ENCODE measurements at places on chromosomes 13 and 19.

DNA sequence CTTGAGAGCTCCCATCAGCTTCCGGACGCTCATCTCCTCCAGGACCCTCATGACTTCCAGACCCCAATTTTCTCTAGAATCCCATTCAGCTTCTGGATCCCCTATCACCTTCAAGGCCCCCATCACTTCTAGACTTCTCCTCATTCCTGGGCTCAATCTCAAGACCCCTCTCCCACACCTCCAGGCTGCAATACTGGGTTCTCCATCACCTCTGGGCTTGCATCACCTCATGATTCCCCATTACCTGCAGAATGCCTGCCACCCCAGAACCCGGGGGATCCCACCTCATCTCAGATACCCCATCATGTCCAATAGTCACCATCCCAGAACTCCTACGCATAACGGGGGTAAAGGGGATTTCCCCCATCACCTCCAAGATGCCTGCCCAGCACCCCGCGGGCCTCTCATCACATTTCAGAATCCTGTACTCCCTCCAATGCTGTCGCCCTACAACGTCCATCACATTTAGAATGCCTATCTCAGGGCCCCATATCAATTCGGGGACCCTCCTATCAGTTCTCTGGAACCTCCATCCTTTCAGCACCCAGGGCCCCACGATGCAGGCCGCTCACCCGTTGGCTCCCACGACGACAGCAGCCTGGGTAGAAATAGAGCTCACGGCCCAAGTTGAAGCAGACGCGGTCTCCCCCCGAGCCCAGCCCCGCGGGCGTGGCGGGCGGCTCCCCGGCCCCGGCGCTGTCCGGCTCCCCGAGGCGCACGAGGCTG is 738 bp downstream of the DMWD start:
- DNase-seq = no peak

DNA sequence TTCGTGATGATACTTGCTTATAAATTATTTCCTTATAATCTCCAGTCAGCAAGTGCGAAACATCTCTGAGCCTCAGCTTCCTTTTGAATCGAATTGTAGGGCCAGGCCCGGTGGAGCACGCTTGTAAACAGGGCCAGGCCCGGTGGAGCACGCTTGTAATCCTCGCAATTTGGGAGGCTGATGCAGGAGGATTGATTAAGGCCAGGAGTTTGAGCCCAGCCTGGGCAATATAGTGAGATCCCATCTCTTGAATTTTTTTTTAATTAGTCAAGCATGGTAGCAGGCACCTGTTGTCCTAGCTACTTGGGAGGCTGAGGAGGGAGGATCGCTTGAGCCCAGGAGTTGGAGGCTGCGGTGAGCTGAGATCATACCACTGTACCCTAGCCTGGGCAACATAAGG is 116.2 kb upstream of the MCF2L start:
- DNase-seq = no peak

DNA sequence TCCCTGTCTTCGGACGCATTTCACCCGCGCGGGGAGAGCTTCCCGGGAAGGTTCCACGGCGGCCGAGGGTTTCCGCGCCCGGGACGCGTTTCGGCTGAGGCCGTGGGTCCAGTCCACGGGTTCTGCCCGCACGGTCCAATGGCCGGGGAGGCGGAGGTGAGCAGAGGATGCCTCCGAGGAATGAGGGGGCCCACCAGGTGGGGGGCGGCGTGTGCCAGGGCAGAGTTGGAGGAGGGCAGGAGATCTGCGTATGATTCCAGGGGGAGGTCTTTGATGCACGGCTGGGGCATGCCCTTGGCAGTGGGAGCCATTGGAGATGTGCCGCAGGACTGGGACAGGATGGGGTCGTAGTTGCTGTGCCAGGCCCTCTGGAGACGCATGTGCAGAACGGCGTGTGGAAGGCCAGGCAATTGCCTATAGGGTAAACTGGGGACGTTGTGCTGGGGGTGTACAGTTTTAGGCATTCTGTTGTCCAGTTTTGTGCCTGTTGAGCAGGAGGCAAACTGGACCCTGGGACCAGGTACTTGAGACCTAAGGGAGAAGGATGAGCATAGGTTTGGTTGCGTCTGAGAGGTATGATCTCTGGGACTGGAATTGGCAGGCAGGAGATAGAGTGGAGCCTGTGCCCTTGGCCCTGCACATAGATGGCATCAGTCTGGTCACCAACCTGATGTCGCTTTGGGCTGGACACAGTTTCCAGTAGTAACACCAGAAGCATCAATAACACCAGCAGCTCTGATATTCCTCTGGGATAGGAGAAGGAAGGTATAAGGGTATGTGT is 751 bp downstream of the ZNF584 start:
- no peak for DNase-seq

DNA sequence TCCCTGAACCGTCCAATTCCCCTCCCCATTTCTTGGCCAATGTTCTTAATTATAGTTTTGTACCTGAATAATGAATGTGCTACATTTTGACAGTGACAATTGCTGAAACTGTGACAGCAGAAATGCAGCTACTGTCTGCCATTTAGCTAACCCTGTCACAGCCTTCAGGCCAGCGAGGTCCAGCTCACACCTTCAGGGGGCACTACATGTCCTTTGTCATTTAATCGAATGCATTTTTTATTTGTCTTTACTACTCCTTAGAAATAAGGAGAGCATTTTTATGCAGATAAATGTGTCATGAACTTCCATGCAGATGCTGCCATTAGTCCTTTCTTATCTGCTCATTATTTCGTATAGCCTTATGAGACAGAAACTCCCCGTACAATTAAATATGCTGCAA is 159.9 kb downstream of the MZT1 start:
- no peak for DNase-seq

DNA sequence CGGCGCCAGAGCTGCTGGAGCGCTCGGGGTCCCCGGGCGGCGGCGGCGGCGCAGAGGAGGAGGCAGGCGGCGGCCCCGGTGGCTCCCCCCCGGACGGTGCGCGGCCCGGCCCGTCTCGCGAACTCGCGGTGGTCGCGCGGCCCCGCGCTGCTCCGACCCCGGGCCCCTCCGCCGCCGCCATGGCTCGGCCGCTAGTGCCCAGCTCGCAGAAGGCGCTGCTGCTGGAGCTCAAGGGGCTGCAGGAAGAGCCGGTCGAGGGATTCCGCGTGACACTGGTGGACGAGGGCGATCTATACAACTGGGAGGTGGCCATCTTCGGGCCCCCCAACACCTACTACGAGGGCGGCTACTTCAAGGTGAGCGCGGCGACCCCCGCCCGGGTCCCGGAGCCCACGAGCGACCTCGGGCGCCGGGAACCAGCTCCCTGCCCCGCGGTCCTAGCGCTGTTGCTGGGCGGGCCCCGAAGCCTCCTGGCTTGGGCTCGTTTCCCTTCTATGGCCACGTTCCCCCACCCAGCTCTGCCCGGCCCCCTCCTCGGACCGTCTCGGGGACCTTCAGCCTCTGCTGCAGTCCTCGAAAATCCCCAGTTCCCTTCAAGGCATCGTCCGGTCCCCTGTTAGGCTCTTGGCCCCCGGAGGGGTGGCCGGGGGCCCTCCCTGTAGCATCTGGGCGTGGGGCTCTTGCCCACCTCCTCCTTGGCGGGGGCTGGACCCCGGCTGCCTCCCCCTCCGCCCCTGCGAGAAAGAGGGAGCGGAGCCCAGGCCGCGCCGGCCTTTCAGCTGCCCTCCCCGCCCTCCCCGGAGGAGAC is at the start of gene CDC34:
Gene CDC34, plus strand, starts transcription at position 8 of the 808 bp plus-strand sequence. Its CDS starts 172 bp downstream, at position 180.
- no peak for DNase-seq

GRCh38 chr19:47610902-47611301 is 2.0 kb downstream of the BICRA start:
- peak; percentile 48 for DNase-seq

GRCh38 chr13:98436233-98436910 is 140.5 kb downstream of the STK24 start:
- DNase-seq = no peak

- no peak for DNase-seq
These were observed 13.4 kb downstream of the HSH2D start for GRCh38 chr19:16156904-16157303.

- DNase-seq = no peak
These were observed 21.3 kb downstream of the ANKRD10 start for GRCh38 chr13:110893571-110893970.

DNA sequence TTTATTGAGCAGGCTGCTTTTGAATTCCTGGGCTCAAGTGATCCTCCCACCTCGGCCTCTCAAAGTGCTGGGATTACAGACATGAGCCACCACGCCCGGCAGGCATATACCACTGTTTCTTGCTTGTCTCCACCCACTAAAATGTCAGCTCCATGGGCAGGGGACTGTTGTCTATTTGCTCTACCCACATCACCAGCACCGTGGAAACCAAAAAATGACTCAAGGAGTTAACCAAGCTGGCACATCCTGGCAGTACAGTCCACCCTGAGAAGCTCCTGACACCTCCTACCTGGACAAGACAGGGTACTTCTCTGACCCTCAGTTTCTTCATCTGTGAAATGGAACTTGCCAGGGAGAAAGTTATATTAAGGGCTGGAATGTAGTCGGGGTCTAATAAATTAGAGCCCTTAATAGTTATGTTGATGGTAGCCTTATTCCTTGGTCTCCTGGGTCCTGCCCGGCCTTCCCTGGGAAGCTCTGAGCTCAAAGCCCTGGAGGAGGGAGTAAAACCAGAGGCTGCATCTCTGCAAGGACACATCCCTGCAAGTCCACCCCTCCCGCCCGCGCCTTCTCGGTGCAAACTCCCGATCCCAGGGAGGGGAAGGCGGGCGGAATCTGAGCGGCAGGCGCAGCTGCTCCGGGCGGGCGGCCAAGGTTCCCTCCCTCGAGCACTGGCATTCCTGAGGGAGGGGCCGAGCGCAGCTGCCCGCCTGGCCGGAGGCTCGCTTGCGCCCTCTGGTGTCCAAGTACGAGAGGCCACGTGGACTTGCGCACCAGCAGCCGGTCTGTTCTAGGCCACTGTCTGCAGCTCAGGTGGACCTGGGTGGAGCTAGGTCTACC is 14.1 kb downstream of the RDH8 start:
- peak; percentile 96 for DNase-seq

DNA sequence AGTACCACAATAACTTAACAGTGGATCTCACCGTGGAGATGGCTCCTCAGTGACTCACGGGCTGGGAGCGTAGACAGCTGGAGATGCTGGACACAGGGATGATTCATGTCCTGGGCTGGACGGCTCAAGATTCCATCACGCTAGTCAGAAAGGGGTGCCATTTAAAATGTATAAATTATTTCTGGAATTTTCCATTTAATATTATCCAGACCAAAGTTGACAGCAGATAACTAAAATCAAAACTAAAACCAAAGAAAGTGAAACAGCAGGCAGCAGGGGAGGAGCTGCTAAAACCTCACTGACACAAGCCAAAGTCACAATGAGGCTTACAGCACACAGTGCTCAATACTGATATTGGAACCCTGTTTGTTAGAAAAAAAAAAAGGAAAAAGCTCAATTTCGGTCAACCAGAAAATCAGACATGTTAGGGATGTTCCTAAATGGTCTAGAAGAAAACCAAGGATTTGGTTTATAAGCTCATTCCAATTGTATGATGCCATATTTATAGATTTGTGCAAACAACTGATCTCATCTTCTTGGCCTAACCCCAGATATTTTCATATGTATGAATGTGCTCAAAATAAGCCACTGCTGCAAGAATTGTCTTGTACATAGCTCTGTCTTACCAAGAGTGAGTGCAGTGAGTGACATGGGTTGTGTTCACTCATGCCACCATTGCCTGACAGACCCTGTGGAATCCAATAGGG is 111.8 kb downstream of the SACS start:
- no peak for DNase-seq

DNA sequence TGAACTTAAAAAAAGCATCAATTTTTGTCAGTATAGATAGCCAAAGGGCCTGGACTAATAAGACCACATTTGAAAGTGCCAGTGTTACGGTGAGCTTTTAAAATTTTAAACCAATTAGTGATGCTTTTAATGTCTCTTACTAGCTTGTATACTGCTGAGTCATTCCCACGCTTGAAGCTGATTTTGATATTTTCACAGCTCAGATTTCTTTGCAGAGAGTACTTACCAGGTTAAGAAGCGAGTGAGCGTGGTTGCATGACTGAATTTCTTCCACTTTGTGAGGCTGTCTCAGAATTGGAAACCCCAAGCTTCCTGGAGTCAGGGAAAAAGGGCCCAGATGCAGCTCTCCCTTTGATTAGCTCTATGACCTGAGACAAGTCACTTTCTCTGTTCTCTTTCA is 74.5 kb upstream of the NBEA start:
- no peak for DNase-seq

- no peak for DNase-seq
These were observed 2.3 kb upstream of the SLC25A15 start for GRCh38 chr13:40787062-40787461.

DNA sequence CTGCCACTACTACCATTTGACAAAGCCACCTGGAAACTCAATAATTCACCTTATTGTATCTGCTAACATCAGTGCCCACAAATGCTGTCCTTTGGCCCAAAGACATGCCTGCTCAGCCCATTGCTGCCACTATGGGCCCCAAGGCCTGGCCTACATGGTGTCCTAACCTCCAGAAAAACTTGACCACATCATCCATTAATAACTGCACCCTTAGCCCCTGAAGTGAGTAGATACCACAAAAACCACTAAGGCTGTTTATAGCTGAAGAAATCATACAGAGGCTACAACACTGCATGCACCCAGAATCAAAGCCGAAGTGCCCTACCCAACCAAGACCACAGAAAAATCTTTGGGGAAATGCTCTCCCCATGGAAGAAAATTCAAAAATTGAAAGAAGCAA is 932.8 kb upstream of the SLITRK6 start:
- no peak for DNase-seq

DNA sequence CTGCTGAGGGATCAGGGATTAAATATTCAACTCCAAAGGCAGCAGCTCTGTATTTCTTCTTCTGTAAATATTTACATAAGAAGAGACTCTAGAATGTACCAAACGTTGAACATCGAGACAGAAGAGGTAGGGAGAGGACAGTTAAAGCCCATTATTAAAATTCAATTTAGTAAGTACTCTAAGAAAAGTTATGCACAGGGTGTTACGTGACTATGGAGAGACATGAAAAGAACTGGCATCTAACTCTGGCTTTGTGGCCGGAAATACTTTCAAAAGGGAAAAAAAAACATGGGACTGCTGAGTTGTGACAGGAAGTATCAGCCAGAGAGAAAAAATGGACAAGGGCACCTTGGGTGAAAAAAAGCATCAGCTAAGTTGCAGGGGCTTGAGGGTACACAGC is 36.7 kb downstream of the LNX2 start:
- no peak for DNase-seq

- DNase-seq = no peak
These were observed 11.9 kb downstream of the CYP4F12 start for GRCh38 chr19:15684828-15685227.

- DNase-seq = no peak
These were observed 131.5 kb downstream of the RGCC start for GRCh38 chr13:41588899-41589298.
